A549 (cell line): ENCODE measurements at places on chromosomes 3 and 15. TPM values are rescaled to one million over a fixed set of nuclear protein-coding genes. Genes with fewer than 3 reads are reported as not detected.

- peak; percentile 68 for DNase-seq
Measured at GRCh38 chr15:68730471-68730919, 90.2 kb downstream of the ANP32A start.

- DNase-seq = no peak
Measured at GRCh38 chr3:185843635-185844034, 18.8 kb upstream of the IGF2BP2 start.

- DNase-seq = no peak
Measured at GRCh38 chr3:127210654-127210943, 17.7 kb downstream of the PRR23E start.

GRCh38 chr15:77059786-77060361, 11.0 kb downstream of the TSPAN3 start:
- DNase-seq = no peak

GRCh38 chr15:49155110-49155833, at the start of gene COPS2:
COPS2 (minus strand) TSS chr15:49155599; CDS start chr15:49155578, 21 bp downstream.
- peak; percentile 96 for DNase-seq

DNA sequence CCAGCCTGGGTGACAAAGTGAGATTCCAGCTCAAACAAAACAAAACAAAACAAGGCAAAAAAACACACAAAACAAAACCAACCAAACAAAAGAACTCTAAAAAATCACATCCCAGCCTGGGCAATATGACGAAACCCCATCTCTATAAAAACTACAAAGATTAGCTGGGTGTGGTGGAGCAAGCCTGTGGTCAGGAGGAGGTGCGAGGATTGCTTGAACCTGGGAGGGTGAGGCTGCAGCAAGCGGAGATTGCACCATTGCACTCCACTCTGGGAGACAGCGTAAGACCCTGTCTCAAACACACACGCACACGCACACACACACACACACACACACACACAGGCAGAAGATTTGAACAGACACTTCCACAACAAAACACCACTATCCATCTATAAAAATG, 99.6 kb downstream of the SHQ1 start:
- DNase-seq = no peak

DNA sequence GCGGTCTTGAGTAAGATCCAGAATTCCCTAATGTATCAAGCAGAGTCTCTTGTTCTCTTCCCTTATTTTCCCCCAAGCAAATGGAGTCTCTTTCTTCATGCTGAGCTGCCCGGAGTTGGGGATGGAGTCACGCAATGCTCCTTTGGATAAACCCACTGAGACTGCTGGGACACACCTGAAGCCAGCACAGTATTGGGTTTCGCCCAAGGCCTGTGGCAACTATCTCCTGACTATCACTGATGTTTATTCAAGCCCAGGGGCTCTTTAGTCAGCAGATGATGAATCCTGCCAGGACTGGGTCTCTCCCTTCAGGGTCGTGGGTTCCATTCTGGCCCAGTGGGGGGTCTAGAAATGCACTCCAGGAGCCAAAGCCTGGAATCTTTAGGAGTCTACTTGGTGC, 11.3 kb downstream of the USF3 start:
- DNase-seq = no peak

- no peak for DNase-seq
Measured at GRCh38 chr15:50797926-50798325, 32.4 kb upstream of the SPPL2A start.

LMAN1L gene
- polyA plus RNA-seq = not detected in 3 replicates

GP9 gene
- polyA plus RNA-seq = not detected in 3 replicates

GRCh38 chr3:144770915-144771351, 799.3 kb downstream of the DIPK2A start:
- DNase-seq = peak; percentile 33

PAQR5 gene
- 83.8 to 104 TPM (median 90.7 TPM) in 3 replicates for polyA plus RNA-seq

MYRIP gene
- polyA plus RNA-seq = 0.04 TPM in 1 of 3 replicates, not detected in the others

GRCh38 chr3:29949131-29949530, 657.3 kb upstream of the TGFBR2 start:
- DNase-seq = no peak

DNA sequence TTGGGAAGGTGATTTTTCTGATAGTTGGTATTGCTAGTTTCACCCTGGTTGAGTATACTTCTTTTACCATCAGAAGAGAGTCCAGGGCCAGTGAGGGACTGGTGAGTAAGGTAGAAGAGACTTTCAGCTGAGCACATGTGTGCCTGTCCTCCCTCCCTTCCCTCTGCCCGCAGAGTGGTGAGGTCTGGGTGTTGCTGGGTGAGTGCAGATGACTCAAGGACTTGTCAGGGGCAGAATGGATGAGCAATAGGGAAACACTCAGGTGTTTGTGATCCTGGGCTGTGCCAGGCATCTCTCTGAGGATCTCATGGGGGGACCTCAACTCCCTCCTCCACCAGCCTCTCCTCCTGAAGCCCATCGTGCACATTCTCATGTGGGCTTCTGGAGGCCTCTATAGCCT, 76.0 kb upstream of the GSK3B start:
- DNase-seq = peak; percentile 31

TRPM1 gene
- polyA plus RNA-seq = not detected in 3 replicates
